HuH-7 (cell line): ENCODE measurements at places on chromosomes 16 and 17.

- no peak for DNase-seq
Measured at GRCh38 chr16:50808929-50809538, 67.1 kb downstream of the CYLD start.

DNA sequence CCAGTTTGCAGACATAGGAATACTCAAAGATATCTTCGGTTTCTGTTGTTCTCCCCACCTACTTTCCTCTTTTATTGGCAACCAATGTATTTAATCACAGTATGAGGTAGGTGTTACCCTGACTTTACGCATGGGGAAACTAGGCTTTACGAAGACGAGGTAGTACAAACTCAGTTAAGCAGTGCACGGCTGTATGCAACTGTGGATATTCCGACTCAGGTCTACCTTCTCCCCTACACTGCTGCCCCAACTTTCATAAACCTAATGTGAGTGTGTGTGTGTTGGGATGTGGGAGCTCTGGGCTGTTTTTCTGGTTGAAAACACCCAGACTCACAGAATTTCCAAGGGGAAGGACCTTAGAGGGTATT, 1.2 kb upstream of the GPT2 start:
- no peak for DNase-seq

GRCh38 chr17:29140051-29140621, 40.1 kb downstream of the MYO18A start:
- no peak for DNase-seq

GRCh38 chr16:63239065-63239570, 1202.9 kb upstream of the CDH8 start:
- DNase-seq: no peak

DNA sequence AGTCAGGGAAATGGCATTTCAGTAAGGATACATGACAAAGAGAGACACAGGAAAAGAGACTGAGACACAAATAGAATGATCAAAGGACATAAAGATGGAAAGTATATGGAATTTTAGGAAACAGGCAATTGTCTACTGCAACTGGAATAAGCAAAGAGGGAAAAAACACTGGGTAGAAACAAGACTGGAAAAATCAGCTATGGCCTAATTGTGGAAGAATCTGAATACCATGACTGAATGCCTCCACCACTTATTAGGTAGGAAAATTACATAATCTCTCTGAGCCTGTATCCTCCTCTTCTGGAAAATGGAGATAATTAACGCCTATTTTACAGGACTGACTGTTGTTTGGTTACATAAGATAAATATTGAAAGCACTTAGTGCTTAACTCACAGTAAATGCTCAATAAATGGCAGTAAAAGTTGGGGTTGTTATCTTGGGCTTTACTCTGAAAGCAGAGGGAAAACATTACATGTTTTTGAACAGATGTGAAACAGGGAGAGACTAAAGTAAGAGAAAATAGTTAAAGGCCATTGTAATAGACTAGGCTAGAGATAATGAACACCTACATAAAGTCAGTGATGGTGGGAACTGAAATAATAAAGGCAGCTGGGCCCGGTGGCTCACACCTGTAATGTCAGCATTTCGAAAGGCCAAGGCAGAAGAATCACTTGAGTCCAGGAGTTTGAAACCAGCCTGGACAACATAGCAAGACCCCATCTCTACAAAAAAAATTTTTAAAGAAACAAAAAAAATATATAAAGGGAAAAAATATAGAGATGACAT, 63.5 kb upstream of the C17orf78 start:
- no peak for DNase-seq

DNA sequence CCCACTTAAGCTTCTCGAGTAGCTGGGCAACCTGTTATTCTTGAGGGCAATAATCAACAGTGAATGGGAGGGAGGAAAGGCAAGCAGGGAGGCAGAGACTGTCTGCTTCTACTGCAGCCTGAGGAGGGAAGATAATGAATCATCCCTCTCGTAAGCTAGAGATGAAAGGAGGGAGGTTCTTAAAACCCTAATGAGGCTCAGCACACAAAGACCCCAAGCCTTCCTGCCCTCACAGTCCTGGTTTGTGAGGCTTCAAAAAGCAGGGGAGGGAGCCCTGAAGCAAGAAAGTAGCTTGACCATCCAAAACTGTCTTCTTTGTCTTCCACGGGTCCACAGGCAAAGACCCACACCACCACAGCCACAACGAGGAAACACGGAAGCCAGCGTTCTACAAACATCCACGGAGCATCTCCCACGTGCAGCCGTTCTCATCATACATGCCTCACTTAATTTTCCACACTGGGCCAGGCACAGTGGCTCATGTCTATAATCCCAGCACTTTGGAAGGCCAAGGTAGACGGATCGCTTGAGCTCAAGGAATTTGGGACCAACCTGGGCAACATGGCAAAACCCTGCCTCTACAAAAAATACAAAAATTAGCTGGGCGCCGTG, 1.8 kb downstream of the PIK3R5 start:
- no peak for DNase-seq

- DNase-seq: no peak
Measured at GRCh38 chr17:75488693-75489510, 26.4 kb downstream of the CASKIN2 start.

DNA sequence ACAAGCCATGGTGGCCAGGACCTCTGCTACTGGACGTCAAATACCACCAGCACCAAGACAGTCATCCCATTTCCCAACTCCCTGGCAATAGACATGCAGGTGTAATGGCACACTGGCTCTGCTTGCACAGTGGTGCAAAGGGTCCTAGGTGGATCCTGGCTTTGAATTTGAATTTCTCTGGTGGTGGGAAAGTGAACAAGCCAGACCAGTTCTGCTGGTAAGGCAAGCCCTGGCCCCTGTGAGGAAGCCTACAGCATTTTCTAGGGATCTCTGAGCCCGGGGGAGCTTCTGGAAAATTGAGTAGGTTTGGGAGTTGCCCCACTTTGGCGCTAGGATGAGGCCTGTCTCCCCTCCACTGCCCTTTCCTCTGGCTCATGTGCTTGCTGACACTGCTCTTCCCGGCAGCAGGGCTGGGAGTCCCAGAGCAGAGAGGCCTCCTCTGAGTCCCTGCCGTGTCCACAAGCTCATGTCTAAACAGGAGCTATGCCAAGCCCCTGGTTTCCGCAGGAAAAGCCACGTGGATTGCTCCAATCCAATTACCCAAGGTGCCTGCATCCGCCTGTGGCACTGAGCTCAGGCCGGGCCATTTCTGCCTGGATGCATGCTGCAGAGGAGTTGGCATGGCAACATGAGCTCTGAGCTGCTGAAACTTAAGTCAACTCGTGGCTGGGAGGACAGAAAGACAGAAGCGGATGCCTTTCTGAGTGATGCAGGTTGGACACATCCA, 67.0 kb downstream of the PRMT7 start:
- DNase-seq: no peak

- no peak for DNase-seq
Measured at GRCh38 chr17:62587554-62587953, 39.9 kb upstream of the MRC2 start.

DNA sequence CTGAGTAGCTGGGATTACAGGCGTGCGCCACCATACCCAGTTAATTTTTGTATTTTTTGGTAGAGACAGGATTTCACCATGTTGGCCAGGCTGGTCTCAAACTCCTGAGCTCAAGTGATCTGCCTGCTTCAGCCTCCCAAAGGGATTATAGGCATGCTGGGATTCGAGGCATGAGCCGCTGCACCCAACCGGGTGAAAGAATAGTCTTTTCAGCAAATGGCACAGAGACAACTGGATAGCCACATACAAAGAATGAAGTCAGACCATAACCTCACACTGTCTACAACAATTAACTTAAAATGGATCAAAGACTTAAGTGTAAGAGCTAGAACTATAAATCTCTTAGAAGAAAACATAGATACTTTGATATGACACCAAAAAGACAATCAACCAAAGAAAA, 67.6 kb downstream of the TBC1D16 start:
- DNase-seq: no peak

DNA sequence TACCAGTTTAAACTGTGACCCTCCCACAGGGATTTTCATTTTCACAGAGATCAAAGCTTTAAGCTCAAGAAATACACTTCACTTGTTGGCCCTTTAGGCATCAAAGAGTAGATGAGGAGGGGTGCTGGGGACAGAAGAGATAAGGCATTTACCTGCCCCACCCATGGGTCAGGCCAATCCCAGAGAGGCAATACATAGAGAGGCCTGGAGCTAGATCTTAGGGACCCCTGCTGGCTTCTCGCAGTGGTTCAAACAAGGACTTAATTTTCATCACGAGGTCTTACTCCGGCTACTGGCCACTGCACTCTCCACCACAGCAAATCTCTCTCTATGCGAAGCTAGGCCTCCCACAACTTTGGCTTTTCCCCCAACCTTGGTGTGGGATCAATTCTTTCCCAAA, 46.6 kb downstream of the NOG start:
- no peak for DNase-seq

GRCh38 chr17:80924807-80925610, 66.6 kb upstream of the CHMP6 start:
- DNase-seq: no peak

- DNase-seq: peak; percentile 97
Measured at GRCh38 chr16:85819245-85819644, 19.8 kb downstream of the COX4I1 start.

- no peak for DNase-seq
Measured at GRCh38 chr17:45833920-45834319, 10.8 kb upstream of the SPPL2C start.

- no peak for DNase-seq
Measured at GRCh38 chr16:73011926-73012325, 36.0 kb downstream of the ZFHX3 start.

DNA sequence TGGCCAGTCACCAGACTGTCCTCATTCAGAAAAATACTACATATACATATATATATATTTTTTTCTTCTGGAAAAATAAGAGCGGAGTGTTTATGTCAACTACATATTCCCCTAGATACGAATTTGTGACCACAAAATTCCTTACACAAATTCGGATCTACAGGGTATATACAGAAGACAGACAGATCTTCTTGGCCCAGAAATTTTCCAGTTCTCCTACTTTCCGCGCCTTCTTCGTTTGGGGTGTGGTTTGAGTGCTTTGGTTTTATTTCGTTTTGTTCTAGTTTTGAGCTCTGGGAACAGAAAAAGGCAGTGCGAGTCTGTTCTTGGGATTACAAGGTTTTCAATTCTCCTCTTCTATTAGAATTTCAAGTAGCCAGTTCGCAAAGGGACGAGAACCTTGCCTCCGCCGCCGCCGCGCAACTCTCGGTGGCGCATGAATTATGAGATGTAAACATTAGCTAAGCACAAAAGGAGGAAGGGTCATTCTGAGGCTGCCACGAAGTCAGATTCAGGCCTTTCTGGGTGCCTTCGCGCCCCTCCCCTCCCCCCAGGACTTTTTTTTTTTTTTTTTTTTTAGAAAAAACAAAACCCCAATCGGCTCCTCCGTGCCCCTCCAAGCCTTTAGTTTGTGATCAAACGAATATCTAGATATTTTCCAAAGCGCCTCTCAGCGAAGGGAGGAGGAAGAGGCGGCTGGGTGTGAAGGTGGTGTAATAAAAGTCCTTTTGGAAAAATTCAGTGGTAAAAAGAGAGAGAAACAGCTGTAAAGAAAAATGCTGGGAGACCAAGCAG, 1.8 kb upstream of the HOXB4 start:
- DNase-seq: no peak

- DNase-seq: no peak
Measured at GRCh38 chr17:44786551-44787081, 27.8 kb downstream of the ADAM11 start.

- DNase-seq: no peak
Measured at GRCh38 chr17:68319410-68320162, 28.3 kb downstream of the ARSG start.

GRCh38 chr16:79055251-79055970, 545.1 kb downstream of the MAF start:
- DNase-seq: no peak

GRCh38 chr16:75073545-75074303, 42.9 kb downstream of the LDHD start:
- no peak for DNase-seq

DNA sequence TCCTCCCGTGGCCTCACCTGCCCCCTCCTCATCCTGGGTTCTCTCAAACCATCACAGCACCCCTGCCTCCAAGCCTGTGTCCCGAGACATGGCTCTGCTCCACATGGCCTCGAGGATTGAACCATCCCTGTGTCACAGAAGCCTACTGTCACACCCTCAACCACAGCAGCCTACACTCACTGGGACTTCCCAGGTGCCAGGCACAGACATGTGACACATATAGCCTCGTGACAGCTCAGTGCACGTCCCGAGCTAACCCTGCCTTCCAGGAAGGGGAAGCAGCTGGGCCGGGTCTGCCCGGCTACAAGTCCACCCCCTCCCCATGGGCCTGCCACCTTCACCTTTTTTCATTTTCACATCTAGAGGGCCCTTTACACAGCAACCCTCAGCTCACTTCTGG, 238.3 kb downstream of the CPPED1 start:
- no peak for DNase-seq

- no peak for DNase-seq
Measured at GRCh38 chr17:30230596-30231125, 4.8 kb downstream of the SLC6A4 start.

DNA sequence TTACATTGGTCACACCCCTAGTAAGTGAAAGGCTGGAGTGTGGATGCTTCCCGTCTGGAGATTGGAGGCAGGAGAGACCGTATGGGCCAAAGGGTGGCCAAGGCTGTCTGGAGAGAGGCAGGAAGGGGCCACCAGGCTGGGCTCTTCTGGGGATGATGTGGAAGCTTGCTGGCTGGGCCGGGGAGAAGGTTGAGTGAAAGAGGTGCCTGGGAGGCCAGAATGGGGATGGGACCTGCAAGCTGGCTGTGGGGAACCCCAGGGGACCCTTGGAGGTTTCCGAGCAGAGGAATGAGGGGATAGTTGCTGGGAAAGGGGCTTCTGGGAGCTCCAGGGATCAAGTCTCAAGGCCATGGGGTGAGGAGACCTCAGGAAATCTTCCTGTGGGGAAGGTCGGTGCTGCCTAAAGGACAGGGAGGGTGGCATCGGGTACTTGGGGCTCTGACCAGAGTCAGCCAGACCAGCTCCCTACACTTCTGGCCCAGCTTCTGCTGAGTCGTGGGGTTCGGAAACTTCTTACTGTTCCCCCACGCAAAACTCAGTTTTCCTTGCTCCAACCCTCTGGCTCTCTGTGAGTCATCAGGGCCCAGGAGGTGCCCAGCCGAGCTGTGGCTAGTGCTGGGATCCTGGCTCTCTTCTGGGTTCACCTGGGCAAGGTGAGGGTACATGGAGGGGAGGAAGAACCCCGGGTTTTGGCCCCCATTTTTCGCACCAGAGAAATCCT, 3.1 kb downstream of the MRC2 start:
- DNase-seq: no peak

- no peak for DNase-seq
Measured at GRCh38 chr17:74159226-74159840, 44.1 kb upstream of the RPL38 start.
